Stimulated activated CD4-positive, alpha-beta T cell treated with anti-CD3 and anti-CD28 coated beads, TNF-alpha, amount 100 ng/mL, for 4 hours (primary cell): ENCODE measurements at places on chromosomes 4 and X.

GRCh38 chrX:9257718-9258420 is 207.0 kb upstream of the TBL1X start:
- DNase-seq, result no peak

GRCh38 chr4:27005501-27005900 is 144.9 kb downstream of the STIM2 start:
- DNase-seq, result no peak

DNA sequence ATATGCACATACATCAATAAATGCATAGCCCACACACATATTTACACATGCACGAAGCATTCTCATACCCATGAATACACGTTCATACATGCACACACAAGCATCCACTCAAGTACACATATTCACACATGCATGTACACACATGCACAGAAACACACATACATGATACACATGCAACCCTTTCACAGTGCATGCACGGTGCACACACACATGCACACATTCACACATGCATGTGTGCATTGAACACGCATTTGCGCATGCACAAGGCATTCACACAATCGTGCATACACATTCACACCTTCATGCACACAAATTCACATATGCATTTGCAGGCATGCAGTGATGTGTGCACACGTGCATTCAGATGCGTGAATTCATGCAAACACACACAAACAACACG is 324.5 kb downstream of the DHRSX start:
- no peak for DNase-seq

- DNase-seq, result no peak
Observed at GRCh38 chrX:143115466-143115865, 89.7 kb downstream of the SPANXN4 start.

DNA sequence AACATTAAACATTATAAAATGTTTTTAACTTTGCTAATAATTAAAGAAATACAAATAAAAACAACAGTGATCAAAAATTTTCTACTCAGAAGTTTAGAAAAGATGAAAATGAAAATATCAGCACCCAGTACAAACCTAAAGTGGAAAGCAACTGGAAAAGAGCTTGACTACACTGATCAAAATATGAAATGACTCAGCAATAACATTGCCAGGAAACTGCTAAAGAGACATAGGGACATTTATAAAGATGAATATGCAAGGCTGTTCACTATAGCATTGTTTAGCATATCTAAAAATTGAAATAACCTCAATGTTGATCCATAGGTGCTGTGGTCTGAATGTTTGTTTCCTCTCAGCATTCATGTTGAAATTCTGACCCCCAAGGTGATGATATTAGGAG is 88.5 kb upstream of the NOCT start:
- DNase-seq, result no peak

DNA sequence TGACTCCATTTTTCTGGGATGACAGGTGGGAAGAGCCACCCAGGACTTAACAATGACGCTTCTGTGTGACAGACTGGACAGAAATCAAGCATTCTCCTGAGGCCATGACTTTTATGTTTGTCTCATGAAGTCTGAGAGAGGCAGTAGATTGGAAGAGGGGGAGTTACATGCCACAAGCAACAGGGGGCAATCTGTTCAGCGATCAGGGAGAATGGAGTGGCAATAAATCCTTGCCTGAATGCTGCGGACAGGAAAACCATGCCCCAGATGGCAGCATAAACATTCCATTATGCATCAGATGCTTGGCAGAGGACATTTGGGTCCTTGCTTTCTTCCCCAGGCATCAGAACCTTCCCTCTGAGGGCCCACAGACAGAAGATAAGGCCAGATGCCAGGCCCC is 312.4 kb upstream of the DIPK2B start:
- DNase-seq, result no peak

- no peak for DNase-seq
Observed at GRCh38 chr4:38176165-38176564, 216.0 kb downstream of the PTTG2 start.

GRCh38 chr4:95181243-95181995 is 367.4 kb downstream of the UNC5C start:
- no peak for DNase-seq

GRCh38 chrX:130084631-130085237 is 25.6 kb downstream of the ELF4 start:
- no peak for DNase-seq

DNA sequence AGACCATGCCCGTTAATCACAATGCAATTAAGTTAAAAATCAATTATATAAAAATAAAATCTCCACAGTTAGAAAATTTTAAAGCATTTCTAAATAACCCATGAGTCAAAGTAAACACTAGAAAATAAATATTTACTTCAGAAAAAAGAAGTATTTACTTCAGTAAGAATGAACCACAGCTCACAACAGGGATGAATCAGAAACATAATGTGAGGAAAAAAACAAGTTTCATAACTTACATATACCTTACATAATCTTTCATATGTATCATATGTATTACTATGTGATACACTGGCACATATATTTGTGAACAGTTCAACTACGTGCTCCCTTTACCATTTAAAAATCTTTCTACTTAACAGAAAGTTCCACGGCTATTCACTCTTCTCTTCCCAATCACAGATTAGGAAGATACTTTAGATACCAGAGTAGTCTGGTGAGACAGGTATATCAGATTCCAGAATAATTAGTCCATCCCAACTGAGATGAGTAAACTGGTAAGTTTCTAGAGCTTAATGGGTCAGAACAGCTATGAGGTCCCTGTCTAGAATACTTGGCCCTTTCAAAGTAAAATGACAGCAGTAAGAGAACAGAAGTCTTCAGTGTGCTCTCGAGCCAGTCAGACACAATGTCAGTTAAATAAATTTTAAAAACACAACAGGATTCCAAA is 70.3 kb downstream of the SH3RF1 start:
- no peak for DNase-seq

GRCh38 chrX:120452131-120452530 is 17.0 kb downstream of the LAMP2 start:
- no peak for DNase-seq

GRCh38 chr4:159129814-159130550 is 27.1 kb downstream of the RAPGEF2 start:
- no peak for DNase-seq

DNA sequence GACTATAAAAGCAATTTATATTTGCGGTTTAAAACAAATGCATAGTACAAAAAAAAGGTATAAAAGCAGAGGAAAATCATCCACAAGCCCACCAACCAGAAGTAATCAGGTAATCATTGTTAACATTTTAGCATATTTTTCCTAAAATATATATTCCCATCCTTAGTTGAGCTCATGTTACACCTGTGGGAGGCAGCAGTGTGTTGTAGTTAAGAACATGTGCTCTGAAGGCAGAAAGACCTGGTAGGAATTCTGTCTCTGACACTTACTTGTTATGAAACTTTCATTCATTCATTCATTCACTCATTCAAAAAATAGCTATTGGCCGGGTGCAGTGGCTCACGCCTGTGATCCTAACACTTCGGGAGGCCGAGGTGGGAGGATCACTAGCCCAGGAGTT is 15.4 kb upstream of the CDKL5 start:
- no peak for DNase-seq

DNA sequence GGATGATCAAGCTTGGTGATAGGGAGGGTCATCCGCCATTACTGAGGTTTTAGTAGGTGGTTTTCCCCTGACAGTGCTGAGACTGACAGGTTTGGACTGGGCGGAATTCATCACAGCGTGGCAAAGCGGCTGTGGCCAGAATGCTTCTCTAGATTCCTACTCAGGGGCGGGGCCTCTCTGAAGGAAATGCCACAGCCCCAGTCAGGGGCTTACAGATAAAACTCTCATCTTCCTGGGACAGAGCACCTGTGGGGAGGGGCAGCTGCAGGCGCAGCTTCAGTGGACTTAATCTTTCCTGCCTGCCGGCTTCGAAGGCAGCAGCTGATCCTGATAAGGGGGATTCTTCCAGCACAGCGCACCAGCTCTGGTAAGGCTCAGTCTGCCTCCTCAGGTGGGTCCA is 316.7 kb downstream of the RPA4 start:
- DNase-seq, result no peak

- no peak for DNase-seq
Observed at GRCh38 chr4:147586637-147587036, 30.6 kb upstream of the TMEM184C start.

- DNase-seq, result no peak
Observed at GRCh38 chr4:8095956-8096689, 62.5 kb downstream of the ABLIM2 start.

- no peak for DNase-seq
Observed at GRCh38 chrX:73683236-73683859, 120.4 kb downstream of the CHIC1 start.

DNA sequence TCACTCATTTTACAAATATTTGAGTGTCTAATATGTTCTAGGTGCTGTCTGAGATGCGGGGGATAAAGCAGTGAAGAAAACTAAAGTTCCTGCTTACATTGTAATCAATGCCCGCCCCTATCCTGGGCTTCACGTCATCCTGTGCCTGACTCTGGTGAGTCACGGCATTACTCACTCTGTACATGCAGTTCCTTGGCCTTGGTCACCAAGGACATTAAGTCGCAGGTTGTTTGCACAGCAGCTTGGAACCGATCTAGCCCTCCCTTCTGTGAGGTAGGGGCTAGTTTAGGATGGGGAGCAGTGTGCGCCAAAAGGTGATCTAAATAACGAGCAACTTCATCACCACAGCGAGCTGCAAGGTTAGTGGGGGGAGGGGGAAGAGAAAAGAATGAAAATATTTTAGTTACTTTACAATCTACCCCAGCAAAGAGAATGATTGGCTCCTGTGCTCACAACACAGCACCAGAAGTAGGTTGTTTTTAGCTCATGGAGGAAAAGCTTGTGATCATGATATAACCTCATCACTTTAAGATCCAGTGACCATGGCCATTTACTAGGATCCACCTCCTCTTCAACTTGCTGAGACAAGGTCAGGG is 48.0 kb upstream of the HDAC8 start:
- no peak for DNase-seq

DNA sequence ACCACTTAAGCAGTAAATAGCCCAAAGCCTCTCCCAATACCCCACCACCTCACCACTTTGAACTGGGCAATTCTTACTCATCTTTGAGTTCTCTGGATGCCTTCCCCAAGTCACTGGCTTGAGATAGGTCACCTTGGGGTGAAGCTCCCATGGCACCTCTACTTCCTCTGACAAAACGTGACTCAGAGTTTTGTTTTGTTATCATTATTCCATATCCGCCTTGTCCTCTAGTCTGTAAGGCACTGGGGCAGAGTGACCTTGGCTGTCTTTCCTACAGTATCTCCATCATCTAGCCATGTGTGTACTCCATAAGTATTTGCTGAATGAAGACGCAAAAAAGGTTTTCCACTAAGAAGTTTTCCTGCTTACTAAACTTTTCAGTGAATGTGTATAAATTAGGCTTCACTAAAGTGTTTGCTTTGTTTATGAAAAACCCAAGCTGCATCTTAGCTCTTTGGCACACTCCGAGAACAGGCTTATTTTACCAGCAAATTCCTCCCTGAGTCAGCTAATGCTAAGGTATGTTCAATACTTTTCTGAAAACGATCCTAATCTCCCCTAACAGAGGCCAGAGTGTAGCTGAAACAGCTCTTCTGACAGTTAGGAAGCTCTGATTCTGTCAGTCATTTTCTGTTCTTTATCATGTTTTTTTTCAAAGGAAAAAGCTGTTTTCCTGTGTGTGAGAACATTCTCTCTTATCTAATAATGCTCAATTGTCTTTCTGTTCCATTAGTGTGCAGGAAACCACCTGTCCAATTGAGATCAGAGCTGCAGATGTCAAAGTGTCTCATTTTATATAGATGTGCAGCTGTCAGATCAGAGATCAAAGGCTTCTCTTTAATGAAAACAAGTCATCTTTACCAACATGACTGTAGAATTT is 30.2 kb upstream of the TSPAN5 start:
- no peak for DNase-seq

- DNase-seq, result no peak
Observed at GRCh38 chr4:185332575-185333464, 62.9 kb downstream of the LRP2BP start.

DNA sequence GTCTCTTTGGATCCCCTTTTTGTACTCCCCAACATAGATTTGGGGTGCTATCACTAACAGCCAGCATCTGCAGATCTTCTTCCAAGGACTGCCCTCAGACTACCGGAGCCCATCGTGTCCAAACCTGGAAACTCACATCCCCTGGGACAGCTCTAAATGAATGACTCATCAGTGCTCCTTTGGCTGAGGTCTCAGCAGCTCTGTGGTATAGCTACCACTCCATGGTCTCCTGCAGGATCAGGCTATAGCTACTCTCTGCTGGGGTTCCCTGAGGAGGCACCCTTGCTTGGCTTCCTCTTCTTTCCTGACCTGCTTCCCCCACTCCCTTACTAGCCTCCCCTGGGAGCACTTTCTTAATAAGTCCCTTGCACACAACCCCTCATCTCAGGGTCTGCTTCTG is 97.5 kb upstream of the PRPS2 start:
- no peak for DNase-seq

GRCh38 chr4:148452970-148453369 is 10.8 kb upstream of the NR3C2 start:
- no peak for DNase-seq

- DNase-seq, result no peak
Observed at GRCh38 chr4:185836241-185837084, 24.5 kb upstream of the SORBS2 start.

GRCh38 chr4:144872508-144873225 is 225.3 kb downstream of the ANAPC10 start:
- no peak for DNase-seq

- DNase-seq, result no peak
Observed at GRCh38 chr4:137310593-137311490, 221.5 kb downstream of the PCDH18 start.

GRCh38 chrX:31223817-31224216 is 152.0 kb upstream of the FTHL17 start:
- no peak for DNase-seq

DNA sequence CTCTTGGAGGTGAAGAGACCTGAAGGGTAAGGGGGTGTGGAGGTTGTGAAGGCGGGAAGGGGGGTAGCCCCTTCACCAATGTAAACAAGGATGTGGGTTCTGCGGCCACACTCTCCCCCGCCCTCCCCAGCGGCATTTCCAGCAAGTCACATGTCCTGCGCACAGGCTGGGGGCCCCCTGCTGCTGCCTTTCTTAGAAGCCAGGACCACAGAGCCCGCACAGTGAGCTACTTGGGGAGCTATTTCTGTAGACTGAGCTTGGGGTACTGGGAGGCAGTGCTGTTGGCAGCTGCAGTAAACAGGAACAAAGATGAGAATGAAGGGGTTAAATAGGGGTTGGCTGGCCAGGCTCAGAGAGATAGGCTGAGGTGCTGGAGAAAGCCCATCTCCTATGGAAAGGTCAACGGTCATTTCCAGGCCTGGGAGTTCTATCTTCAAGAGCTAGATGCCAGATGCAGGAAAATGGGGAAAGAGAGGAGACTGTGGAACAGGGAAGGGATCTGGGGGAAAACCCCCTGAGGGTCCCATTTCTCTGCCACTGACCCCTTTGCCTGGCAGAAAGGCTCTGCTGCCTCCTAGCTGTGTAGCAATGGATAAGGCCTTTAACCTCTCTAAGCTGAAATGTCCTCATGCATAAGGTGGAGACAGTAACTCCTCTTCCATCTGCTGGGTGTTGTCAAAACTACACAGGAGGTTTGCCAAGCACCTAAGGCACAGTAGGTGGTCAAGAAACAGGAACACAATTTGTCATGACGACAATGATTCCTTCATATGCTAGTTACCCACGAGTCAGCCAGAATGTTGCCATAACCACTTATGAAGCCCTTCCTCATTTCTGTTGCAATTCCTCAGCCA is 18.5 kb upstream of the PIM2 start:
- peak; percentile 65 for DNase-seq
